ENCODE measurements at places on chromosomes 2 and 18. TPM values are rescaled to one million over a fixed set of nuclear protein-coding genes. Genes with fewer than 3 reads are reported as not detected.

GRCh38 chr18:10453261-10453805 is 1.1 kb upstream of the APCDD1 start:
- peaks cover 18% of the 10 kb centered on the region for H3K4me1 ChIP-seq
- H3K27ac ChIP-seq: no peak overlapping the region
- H3K36me3 ChIP-seq: no peaks in the 10 kb centered on the region
- peaks cover 46% of the 10 kb centered on the region for H3K27me3 ChIP-seq
- peak overlapping the region; percentile 65 for H3K4me3 ChIP-seq

GRCh38 chr2:200353874-200354273 is 47.4 kb downstream of the SPATS2L start:
- H3K27ac ChIP-seq: peak overlapping the region; percentile 99
- peaks cover 70% of the 10 kb centered on the region for H3K4me1 ChIP-seq
- no peak overlapping the region for H3K4me3 ChIP-seq
- no peaks in the 10 kb centered on the region for H3K27me3 ChIP-seq
- no peak for DNase-seq

DNA sequence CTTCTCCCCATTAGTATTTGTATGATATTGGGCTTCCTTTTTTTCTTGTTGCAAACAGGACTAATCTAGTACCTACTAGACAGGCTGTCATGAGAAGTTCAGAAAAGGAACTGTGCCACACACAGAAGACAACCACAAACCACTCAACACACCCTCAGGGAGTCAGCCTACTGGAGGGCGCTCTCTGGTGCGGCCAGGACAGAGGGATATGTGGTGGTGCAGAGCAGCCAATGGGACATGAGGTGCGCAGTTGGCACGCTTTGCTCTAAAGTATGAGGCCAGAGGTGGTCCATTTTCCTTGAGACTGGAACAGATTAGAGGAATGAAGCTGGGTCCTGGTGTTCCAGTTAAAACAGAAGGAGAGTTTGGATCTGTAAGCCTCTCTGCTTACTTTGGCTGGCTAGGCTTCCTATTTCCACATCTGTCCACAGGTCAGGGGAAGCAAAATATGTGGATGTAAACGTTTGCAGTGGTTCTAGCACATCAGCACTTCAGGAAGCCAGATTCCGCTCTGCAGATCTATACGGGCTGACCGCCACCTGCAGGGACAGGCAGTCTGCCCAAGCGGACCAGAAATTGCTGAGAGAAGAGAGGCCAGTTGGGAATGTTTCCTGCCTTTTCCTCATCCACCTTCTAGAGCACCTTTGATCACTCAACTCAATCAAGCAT is 114.1 kb downstream of the GFPT1 start:
- H3K27me3 ChIP-seq: peaks cover 15% of the 10 kb centered on the region
- no peaks in the 10 kb centered on the region for H3K4me1 ChIP-seq
- H3K36me3 ChIP-seq: no peaks in the 10 kb centered on the region
- DNase-seq: no peak
- H3K4me3 ChIP-seq: no peak overlapping the region

Gene PLGLB2
- total RNA-seq: 8.3 TPM

DNA sequence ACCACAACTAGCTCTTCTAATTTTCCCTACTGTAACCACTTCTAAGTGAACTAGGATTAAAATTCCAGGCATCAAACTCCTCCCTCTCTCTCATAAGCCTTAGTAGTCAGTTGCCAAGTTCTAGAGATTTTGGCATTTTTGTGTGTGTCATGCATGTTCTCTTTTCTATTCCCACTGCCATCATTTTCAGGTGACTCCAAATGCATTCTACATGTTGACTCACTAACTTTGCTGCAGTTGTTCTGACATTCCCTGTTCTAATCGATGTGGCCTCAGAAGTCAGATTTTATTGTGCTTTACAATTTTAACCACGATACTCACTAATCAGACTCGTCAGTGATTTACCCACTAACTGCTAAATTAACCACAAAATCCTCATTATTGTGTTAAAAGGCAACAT is 13.3 kb downstream of the DSC1 start:
- no peak overlapping the region for H3K4me3 ChIP-seq
- H3K27ac ChIP-seq: no peak overlapping the region
- DNase-seq: no peak
